BJ (cell line): ENCODE measurements at places on chromosomes 16 and 17.

GRCh38 chr17:30495586-30495985, 18.4 kb downstream of the GOSR1 start:
- no peak for DNase-seq

DNA sequence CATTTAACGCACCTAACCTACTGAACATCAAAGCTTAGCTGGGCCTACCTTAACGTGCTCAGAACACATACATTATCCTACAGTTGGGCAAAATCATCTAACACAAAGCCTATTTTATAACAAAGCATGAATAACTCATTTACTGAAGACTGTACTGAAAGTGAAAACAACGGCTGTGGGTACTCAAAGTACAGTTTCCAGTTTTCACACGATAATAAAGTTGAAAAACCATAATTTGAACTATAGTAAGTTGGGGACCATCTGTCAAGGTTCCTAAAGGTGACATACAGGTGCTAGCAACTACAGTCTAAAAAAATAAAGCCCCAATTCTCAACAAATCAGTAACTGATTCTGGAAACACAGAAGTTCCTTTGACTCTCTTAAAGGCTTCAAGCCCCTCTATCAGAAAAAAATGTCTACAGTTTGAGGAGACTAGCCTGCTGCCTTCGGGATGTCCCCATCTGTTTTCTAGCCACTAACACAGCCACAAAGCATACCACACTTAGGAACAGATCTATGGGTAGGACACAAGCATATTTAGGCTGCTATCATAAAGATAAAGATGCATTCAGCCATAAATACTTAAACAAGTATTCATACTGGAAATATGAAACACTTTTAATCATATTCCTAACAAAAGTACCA, 71.3 kb downstream of the KANSL1 start:
- DNase-seq, result no peak

DNA sequence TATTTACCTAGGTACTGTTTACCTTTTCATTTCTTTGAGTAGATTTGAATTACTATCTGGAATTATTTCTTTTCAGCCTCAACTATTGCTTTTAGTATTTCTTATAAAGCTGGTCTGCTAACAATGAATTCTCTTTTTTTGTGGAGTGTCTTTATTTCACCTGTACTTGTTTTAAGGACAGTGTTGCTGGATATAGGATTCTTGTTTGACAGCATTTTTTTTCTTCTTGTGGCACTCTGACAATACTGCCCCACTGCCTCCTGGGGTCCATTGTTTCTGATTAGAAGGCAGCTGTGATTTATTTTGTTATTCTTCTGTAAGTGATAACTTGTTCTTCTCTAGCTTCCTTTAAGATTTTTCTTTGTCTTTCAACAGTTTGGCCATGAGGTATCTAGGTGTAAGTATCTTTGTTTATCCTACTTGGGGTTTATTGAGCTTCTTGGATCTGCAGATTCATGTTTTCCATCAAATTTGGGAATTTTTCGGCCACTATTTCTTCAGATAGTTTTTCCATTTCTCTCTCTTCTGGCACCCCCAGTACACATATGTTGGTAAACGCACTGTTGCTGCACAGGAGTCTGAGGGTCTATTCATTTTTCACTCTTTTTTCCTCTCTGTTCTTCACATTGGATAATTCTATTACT, 130.4 kb downstream of the AATF start:
- no peak for DNase-seq

DNA sequence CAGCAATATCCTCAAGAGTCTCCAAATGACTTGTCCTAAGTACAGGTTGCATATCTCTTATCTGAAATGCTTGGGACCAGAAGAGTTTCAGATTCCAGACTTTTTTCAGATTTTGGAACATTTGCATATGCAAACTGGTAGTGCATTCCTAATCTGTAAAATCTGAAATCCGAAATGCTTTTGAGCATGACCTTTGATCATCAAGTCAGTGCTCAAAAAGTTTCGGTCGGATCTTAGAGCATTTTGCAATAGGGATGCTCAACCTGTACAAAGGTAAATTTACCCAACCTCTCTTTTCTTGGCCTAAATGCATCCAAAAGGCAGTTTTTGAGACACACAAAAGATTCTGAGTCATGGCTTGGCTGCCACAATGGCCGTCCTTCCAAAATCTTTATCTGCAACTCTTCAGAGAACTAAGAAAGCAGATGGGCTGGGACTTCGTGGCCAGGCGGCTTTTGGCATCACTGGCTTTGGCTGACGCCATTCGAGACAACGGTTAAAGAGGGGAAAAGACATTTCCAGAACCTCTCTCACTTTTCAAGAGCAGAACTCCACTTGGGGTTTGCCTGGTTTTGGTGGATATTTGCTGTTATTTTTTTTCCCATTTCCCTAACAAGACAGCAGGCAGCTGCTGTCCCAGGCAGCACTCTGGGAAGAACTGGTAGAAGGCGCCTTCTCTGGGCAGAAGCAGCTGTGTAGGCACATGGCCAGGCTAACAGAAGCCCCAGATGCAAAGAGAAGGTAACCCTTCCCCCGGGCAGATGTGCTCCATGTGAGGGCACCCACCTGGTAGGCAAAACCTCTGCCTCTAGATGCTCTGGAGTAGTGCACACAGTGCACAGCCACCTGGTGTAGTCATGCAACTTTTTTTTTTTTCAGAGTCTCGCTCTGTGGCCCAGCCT, 8.9 kb downstream of the CPPED1 start:
- DNase-seq, result no peak

DNA sequence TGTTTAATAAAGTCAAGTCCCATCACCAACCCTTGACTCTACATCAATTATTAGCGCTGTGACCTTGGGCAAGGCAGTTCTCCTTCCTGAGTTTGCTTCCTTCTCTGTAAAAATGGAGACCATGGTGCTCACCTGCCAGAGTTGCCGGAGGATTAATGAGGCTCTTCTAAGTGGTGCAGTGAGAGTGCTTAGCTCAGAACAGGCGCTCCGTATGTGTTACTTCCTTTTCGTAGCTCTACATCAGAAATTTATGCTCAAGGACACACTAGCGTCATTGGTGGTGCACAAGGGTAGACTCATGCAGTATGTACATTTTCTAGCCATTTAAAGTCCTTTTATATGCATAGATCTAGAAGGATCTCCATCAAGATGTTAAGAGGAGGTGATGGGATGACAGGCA, 17.4 kb upstream of the CMIP start:
- DNase-seq, result no peak

- no peak for DNase-seq
Measured at GRCh38 chr16:71440669-71441347, 1.0 kb downstream of the TLE7 start.

DNA sequence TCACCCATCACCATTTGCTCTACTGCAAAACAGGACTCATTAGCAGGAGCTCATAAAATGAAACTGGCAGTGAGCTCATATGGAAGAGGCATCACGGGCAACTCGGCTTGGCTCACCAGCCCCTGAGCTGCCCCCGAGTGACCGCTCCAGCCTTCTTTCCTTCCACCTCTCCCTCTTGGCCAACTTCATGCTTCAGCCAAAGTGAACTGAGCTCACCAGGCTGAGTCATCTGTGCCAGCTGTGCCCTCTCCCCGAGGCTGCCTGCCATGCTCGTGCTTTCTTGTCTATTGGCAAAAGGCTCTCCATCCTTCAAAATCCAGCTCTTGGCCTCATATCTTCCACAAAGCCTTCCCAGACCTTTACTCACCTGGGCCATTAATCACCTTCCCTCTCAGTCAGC, 391.4 kb downstream of the WWOX start:
- DNase-seq, result no peak

DNA sequence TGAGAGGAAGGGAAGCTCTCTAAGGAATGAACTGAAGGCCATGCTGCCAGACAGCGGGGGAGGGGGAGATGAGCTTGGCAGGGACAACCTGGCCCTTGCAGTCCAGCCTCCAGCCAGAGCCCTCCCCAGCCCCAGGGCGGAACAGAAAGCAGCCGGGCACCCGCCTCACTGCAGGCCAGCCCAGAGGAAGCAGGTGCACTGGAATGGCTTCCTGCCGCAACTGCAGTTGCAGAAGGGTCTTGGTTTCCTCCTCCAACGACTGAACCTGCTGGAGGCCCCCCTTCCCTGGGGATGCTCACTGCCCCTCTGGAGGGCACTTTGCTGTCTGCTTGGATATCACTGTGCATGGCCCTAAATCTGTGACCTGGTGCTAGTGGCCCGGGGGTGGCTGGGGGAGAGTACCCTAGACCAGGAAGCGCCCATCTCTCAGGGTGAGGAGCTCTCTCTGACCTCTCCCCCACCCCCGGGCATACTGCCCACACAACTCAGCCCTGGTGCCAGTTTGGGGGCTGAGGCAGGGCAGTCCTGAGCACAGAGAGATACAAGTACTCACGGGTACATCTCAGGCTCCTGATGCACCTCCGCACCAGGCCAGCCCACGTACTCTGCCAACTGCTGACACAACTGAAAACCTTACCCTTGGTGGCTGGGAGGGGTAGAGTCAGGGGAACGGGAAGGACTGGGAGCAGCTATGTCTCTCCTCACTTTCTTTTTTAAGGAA, 41.1 kb downstream of the MYO18A start:
- DNase-seq, result no peak

- DNase-seq, result no peak
Measured at GRCh38 chr17:27299384-27300049, 5.6 kb downstream of the WSB1 start.
